ENCODE measurements at places on chromosomes 7 and 10.

GRCh38 chr10:5663692-5664427 is 2.5 kb downstream of the ASB13 start:
- no peak for DNase-seq

GRCh38 chr7:152587366-152587765 is 88.6 kb downstream of the XRCC2 start:
- DNase-seq, result no peak

DNA sequence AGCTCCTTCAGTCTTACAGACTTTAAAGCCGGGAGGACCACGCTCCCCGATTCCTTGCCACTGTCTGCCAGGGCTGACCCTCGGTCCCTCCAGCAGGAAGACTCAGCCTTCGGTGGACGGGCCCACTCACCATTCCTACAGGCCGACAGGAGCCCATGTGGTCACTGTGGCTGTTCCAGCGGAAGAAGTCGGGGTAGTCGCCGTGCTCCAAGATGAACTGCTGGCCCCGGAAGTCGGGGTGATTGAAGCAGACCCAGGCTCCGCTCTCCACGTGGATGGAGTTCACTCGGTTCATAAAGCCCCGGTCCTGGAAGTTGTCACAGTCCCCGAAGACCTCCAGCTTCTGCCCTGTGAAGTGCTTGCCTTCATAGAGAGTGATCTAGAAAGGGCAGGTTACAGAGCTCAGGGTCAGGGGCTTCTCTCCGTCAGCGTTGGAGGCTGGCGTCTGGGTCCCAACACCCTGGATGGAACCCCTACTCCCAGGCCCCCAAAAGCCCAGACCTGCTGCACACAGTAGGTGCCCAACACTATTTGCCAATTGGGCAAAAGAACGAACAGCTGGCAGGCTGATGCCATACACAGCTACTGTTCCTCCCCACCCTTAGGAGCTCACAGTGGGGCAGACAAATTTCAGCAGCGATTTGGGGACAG is 1.9 kb downstream of the CRYGN start:
- DNase-seq, result no peak

DNA sequence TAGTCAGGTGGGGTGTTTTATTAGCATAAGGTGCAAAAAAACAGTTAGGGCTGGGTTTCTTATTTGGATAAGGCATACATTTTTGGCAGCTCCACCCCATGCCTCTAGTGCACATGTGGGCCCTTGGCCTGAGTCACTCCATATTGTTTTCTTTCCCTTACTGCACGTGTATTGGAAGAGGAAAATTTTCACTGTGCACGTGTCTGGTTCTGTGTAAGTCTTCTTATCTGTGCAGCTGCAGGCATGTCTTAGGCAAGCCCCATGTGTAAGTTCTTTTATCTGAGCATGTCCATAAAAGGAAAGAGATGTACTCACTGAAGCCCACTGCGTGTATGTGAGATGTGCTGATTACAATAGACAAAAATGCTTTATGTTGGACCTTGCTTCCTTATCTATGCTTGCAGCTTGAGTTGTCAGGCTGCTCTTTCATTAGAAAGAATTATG is 540.3 kb upstream of the IGFBP3 start:
- no peak for DNase-seq

Data from activated CD4-positive, CD25-positive, alpha-beta regulatory T cell (primary cell).